ENCODE measurements at places on chromosomes 2 and 18. TPM values are rescaled to one million over a fixed set of nuclear protein-coding genes. Genes with fewer than 3 reads are reported as not detected.

The TEKT4 gene
- total RNA-seq = not detected

DNA sequence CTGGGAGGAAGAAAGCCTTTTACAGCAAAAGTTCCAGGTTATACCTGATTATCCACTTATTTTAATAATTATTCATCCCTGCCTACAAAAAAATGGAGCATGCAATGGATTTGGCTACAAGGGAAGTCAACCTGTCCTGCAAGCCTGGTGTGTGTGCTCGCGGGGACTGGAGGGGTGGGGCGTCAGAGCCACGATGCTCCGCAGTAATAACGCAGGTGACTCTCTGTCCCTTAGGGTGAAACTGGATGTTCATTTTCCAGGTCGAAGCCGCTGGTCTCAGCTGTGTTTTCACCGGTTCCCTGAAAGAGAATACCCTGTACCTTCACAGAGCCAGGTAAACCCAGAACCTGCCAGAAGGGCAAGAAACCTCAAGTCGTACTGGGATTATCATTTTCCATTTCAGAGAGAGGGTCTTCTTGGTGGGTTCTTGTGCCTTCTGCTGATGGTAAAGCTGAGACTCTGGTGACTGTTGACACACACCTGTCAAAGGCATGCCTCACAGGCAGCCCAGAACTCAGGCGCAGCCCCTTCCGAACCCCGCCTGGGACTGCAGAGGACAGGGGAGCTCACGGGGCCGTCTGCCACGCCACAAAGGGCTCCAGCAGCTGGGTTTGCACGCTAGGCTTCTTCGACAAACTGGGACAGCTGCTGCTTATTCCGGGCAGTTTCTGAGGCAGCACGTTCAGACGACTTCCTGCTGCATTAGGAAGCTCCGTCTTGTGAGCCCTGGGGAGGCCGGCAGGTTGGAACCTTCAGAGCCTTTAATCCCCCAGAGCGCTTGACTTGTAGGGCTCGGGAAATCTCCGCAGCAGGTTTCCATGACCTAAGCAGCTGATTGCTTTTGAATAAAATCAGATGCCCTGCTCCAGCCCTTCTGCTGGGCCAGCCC lies 58.6 kb downstream of the KCNG2 start:
- H3K36me3 ChIP-seq = no peaks in the 10 kb centered on the region
- no peak overlapping the region for H3K4me3 ChIP-seq
- DNase-seq = no peak

GRCh38 chr2:138180692-138181386 lies 216.6 kb downstream of the HNMT start:
- no peaks in the 10 kb centered on the region for H3K27me3 ChIP-seq
- no peaks in the 10 kb centered on the region for H3K4me1 ChIP-seq
- H3K36me3 ChIP-seq = no peaks in the 10 kb centered on the region

GRCh38 chr2:186691231-186691630 lies 2.6 kb upstream of the FAM171B start:
- no peak overlapping the region for H3K4me3 ChIP-seq
- peaks cover 30% of the 10 kb centered on the region for H3K27me3 ChIP-seq
- peaks cover 2% of the 10 kb centered on the region for H3K36me3 ChIP-seq
- H3K4me1 ChIP-seq = peaks cover 9% of the 10 kb centered on the region
